GM13977 (cell line): ENCODE measurements at places on chromosomes 3 and 15.

DNA sequence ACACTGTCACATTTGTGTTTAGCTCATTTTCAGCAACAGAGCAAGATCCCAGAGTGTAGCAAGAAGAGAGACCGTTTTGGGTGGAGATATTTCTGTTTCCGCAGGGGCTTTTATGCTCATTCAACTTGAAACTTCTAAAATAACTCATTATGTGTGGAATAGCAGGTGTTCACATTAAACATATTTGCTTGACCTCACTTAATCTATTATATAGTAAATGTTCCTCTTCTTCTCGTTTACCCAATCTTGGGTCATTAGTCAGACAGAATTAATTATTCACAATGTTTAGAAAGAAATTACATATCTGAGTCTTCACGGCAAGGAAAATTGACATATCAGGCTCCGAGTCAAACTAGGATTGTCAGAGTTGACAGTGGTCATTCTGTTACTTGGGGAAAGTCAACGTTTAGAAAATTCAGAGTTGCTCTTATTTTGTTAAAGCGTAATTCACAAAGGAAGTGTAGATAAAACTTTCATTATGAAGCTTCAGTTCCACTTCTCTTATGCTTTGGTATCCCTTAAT, 222.9 kb downstream of the TPRG1 start:
- peak; percentile 30 for DNase-seq

GRCh38 chr3:127680798-127681221, 8.1 kb downstream of the ABTB1 start:
- DNase-seq = no peak

DNA sequence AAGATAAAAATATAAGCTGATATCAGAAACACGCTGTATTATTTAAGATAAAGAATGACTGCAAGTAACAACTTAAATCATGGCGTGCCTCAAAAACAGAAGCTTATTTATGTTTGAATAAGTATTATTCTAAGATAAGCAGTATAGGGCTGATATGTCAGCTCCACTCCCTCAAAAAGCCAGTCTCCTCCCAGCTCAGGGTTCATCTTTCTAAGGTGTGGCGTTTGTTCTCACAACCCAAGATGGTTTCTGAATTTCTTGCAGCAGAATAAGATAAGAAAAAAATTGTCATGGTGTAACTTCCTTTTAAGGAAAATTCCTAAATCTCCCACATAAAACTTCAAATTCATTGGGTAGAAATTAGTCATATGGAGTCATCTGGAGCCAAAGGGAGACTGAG, 166.1 kb upstream of the POU1F1 start:
- no peak for DNase-seq

DNA sequence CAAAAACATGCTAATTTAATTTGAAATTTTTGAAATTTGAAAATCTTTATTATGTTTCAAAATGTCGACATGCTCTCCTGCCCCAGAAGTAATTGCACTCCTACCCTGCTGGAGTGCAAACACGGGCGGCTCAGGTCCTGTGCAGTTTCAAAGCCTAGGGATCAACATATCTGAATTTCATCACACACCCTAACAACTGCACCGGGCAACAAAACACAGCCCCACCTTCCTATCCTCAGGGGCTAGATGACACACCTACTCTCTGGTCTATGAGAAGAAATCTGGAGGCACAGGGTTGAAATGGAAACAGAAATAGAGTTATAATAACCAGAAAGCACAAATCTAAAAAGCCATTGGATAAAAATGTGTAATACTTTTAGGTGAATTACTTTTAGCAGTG, 61.4 kb downstream of the BFSP2 start:
- no peak for DNase-seq

- DNase-seq = no peak
Observed at GRCh38 chr3:107045791-107046190, 331.4 kb upstream of the CCDC54 start.

DNA sequence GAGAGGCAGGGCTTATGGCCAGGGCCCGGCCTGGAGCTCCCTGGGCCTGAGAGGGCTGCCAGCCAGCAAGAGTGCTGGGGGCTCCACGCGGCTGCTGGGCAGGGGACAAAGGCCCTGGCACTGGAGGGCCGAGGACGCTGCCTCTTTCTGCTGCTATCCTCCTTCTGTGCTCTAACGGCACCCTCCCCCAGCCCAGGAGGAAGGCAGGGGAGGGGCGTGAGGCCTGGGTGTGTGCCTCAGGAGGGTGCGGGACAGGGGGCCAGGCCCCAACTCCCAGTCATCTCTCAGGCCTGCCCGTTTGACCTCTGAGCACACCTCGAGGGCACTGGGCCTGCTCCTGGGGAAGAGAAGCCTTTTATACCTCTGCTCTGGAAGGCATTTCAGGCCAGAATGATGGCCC, 115.5 kb downstream of the ADCY5 start:
- no peak for DNase-seq

- DNase-seq = peak; percentile 35
Observed at GRCh38 chr3:100316641-100317069, 17.9 kb upstream of the NIT2 start.

- no peak for DNase-seq
Observed at GRCh38 chr3:101458387-101458786, 54.6 kb downstream of the SENP7 start.

- no peak for DNase-seq
Observed at GRCh38 chr3:98058244-98058960, 23.3 kb upstream of the GABRR3 start.

DNA sequence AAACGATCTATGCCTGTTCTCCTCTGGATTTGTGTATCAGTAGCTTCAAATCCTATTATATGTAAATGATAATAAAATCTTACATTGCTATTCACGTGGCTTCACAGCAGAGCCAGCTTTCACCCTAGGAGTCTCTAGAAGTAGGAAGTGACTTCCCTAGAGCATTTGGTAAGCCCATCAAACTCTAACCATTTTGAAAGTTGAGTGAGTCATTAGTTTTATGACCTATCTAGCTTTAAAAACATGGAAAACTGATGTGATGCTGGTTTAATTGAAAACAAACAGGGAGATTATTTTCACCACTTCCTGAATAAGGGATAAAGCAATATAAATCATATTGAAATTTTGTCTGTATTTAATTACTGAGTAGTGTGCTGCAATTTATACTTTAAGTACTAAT, 275.2 kb downstream of the EPHA6 start:
- no peak for DNase-seq

DNA sequence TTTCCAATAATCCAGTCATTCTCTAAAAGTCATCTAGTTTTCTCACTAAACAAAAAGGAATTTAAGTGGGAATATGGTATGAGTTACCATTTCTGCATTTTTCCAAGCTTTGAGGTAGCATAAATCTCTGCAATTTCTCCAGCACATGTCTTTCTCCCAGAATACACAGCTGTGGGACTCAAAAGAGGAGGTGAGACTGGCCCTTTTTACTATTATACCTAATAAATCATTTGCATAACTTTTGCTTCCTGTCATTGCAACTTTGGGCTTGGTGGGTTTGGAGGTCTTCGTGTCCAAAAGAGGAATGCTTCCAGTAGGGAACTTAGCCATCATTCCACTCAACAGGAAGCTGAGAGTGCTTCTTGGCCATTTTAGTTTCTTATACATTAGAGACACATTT, 94.8 kb downstream of the FMN1 start:
- DNase-seq = no peak

DNA sequence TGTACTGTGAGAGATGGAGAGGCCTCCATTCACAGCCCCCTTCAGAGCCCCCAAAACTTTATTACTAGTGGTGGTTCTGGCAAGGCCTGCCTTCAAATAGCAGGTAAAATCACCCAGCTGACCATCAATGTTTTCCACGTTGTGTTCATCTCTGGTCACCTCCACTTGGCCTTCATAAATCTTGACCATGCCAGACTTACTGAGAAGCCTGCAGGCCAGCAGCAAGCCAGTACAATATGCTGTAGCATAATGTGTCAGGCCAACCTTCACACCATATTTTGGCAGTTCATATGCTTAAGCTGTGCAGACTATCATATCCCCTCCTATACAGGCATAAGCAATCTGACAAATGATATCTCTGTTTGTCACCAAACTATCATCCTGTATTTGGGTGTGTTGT, 62.1 kb downstream of the ZNF621 start:
- no peak for DNase-seq
